ENCODE measurements at places on chromosomes 13 and 19. TPM values are rescaled to one million over a fixed set of nuclear protein-coding genes. Genes with fewer than 3 reads are reported as not detected.

DNA sequence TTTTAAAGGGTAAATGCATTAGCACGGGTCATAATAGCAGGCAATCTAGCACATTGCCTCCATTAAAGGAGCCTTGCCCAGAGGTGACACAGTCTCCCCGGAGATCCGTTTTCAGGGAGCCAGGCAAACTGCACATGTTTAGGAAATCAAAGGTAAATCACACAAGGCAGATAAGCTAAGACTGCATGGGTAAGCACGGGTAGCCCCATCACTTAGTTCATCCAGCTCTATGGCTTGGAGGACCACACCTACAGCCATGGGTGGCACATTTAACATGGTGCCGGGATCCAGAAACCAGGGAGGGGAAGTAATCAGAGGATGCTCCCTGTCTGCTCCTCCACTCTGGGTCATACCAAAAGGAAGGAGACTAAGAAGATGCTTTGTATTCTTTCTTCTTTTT lies 16.8 kb downstream of the LGALS16 start:
- no peak for DNase-seq

GRCh38 chr13:39960191-39960590 lies 304.7 kb downstream of the COG6 start:
- DNase-seq, result no peak

TPTE2 gene
- total RNA-seq, result not detected

SUGT1 gene
- 55.5 TPM for total RNA-seq

GAPDHS gene
- not detected for total RNA-seq

GRCh38 chr19:6250909-6251308 lies 28.9 kb downstream of the MLLT1 start:
- DNase-seq, result no peak

- no peak for DNase-seq
These were observed 76.3 kb upstream of the GPR183 start for GRCh38 chr13:99383511-99383921.

ANGPTL8 gene
- 0.87 TPM for total RNA-seq

- DNase-seq, result no peak
These were observed 135.3 kb downstream of the MTUS2 start for GRCh38 chr13:28955264-28955966.
